ENCODE measurements at places on chromosomes 11 and 22. TPM values are rescaled to one million over a fixed set of nuclear protein-coding genes. Genes with fewer than 3 reads are reported as not detected.

The PGA5 gene
- total RNA-seq: 2.0 TPM

DNA sequence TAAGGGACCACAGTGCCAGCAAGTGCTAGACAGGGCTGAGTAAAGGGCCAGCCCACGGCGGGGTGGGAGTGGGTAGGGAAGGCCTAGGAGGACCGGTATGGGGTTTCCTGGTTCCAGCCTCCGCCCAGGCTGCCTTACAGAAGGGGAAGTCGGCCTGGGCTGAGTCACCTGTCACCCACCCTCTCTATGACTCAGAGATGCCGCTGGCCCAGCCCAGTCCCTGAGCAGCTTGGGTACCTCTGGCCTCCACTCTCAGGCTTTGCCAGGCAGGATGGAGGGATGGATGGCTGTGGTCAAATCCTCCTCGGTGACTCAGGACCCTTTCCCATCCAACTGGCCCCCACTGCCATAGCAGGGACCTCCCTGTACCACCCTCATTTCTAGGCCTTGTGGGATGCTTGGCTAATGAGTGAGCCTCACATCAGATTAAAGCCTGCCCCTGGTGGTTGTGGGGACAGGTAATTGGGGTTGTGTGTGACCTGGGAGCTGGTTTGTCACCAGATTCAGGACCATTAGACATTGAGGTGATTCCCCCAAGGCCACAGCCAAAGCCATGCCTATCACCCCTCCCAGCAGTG is 13.9 kb downstream of the SLC35E4 start:
- peak; percentile 27 for DNase-seq

DNA sequence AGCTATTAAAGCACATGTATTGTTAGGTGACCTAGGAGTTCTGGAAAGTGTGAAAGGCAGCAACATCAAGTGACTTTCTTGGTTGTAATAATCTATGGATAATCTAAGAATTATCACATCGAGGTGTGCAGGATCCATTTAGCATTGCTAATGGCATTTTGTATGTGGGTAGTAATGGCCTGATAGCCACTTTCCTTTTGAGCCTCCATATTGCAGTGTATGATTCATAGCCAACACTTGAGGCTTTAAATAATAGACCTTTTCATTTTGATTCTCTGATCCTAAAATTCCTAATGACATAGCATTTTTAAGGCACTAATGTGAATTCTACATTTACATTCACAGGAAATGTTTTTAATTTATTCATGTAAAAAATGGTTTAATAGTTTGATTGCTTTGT is 759.4 kb downstream of the NELL1 start:
- no peak for DNase-seq

GRCh38 chr22:44888491-44889254 is 121.1 kb downstream of the PHF21B start:
- peak; percentile 43 for DNase-seq

The MRPL23 gene
- 117 TPM for total RNA-seq

The SYNGR1 gene
- total RNA-seq: 2.2 TPM

DNA sequence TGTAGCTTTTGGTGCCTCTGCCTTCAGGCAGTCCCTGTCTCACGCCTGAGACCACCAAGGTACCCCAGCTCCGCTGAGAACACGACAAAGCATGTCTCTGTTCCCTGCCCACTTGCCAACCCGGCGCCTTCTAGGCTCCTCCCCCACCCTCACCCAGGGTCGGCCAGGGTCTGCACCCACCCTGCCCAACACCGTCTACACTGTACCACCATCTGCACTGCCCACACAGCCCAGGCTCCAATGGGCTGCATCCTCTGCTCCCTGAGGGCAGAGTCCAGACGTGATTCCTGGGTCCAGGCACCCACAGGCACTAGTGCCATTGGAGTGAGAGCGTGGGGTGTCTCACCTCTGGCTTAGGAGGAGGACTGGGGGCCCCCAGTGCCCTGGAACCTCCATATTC is 22.8 kb upstream of the ACR start:
- no peak for DNase-seq

DNA sequence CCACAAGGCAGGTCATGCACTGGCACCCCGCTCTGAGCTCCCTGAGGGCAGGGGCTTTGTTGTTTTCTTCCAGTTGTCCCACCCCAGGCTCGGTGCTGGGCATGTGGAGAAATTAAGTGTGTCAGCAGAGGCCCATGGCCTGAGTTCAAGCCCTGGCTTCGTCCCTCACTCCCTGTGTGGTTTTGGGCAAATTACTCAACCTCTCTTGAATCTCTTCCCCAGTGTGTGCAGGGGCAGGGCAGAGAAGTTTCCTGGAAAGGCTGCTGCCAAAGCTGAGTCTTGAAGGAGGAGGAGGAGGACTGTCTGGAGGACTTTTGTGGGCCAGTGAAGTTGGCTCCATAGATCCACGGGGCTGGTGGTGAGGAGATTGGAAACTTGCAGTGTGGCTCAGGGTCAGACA is 138.1 kb upstream of the E2F8 start:
- no peak for DNase-seq

GRCh38 chr22:40653361-40653760 is 16.8 kb upstream of the MRTFA start:
- no peak for DNase-seq

GRCh38 chr22:38214302-38215056 is 12.7 kb downstream of the MAFF start:
- no peak for DNase-seq

DNA sequence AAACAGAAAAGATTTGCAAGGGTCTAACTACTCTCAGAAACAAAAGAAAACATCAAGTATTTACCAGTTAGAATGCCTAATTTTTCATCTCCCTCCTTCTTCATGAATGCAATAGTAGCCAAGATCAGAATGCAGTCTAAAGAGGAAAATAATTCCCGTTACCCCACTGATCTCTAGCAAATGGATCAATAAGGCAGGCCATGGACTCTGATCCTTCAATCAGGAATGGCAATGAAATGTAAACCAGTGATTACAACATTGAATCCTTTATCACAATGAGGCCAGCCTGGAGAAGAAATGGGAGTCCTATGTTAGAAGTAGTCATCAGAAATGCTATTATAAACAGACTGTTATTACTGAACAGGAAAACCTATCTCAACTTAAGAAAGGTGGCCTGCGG is 106.6 kb downstream of the APOL5 start:
- no peak for DNase-seq

The GTSE1 gene
- not detected for total RNA-seq

Measured in ascending aorta (tissue), 2 donors.